ENCODE measurements at places on chromosomes 16 and 17. TPM values are rescaled to one million over a fixed set of nuclear protein-coding genes. Genes with fewer than 3 reads are reported as not detected.

Gene PITPNM3
- total RNA-seq, result 2.2 TPM

Gene PRSS33
- not detected for total RNA-seq

Gene ST6GALNAC2
- 0.23 TPM for total RNA-seq

Gene ZDHHC1
- 7.1 TPM for total RNA-seq

Gene DOC2A
- total RNA-seq, result 2.6 TPM

Gene RNF227
- 1.2 TPM for total RNA-seq

Gene KCTD13
- 16.6 TPM for total RNA-seq

Gene HLF
- 0.23 TPM for total RNA-seq

Gene TBC1D3E
- total RNA-seq, result not detected

Gene TEN1
- total RNA-seq, result 26.4 TPM

Gene EVI2B
- total RNA-seq, result not detected

Gene IRX5
- 1.9 TPM for total RNA-seq

Gene UTS2R
- not detected for total RNA-seq

Data from A549 treated with Mapracorat at 1 μM for 4 hours (cell line).